Memory B cell (primary cell): ENCODE measurements at places on chromosomes 3 and 15.

GRCh38 chr15:61064651-61065050 is 164.5 kb downstream of the RORA start:
- no peak overlapping the region for H3K4me3 ChIP-seq
- H3K4me1 ChIP-seq: no peaks in the 10 kb centered on the region
- H3K27ac ChIP-seq: no peak overlapping the region
- H3K36me3 ChIP-seq: no peaks in the 10 kb centered on the region
- no peak for DNase-seq

DNA sequence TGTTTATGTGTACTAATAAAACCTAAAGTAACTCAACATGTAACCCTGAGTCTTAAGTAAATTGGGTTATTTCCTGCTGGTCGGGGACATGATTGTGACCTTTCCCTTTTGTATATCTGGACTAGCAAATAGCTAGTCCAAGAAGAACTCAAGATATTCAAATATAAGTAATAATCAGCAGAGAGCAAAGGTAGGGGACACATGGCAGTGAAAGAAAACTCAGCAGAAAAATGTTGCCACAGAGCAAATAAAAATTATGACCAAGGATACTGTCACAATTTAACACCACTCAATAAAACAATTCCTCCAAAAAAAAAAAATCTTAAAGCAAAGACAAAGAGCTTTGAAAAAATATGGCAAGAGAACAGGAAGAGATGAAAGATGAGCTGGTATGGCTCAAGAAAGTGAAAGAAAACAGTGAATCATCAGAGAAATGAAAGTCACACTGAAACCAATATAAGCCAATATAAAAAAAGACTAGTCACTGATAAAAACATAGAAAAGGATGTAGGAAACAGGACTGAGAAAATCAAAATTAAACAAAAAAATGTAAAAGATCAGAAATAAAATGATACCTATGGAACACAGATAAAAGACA is 43.4 kb downstream of the HLTF start:
- no peaks in the 10 kb centered on the region for H3K27me3 ChIP-seq
- H3K27ac ChIP-seq: peak overlapping the region; percentile 3
- no peak overlapping the region for H3K4me3 ChIP-seq
- peaks cover 25% of the 10 kb centered on the region for H3K36me3 ChIP-seq

DNA sequence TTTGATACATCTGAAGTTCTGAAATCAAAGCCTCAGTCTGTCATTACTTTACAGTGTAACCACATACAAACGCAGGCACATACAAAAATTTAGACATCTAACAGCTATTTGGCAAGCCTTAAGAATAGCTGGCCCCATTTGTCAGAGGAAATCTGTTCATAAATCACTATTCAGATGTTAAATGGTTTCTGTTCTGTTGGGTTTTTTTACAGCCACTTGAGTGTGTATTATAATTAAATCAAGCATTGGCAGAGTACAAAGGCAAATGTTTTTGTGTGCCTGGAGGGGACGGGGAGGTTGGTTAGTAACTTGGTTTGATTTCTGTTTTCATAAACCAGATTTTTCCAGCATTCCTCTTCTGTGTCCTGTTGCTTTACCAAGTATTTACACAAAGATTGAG is 24.1 kb downstream of the PIGB start:
- H3K27ac ChIP-seq: no peak overlapping the region
- peaks cover 31% of the 10 kb centered on the region for H3K36me3 ChIP-seq
- no peaks in the 10 kb centered on the region for H3K4me1 ChIP-seq
- H3K27me3 ChIP-seq: no peaks in the 10 kb centered on the region
- H3K4me3 ChIP-seq: no peak overlapping the region
- DNase-seq: no peak

DNA sequence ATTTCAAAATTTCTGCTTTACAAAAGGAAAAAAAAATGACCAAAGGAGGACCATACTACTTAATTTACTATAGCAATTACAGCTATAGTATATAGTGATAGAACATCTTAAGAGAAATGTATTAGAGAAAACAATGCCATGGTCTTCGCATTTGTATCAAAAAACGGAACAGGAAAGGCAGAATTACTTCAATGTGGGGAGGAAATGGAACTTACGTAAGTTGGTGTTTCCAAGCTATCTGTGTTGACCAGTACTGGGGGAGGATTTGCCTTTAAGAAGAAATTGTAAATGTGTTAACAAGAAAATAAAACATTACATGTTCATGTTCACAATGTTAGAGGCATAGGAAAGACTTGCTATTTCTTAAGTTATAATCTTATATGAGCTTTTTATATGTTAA is 119.9 kb upstream of the MELTF start:
- peaks cover 23% of the 10 kb centered on the region for H3K36me3 ChIP-seq
- H3K4me1 ChIP-seq: peaks cover 6% of the 10 kb centered on the region
- no peaks in the 10 kb centered on the region for H3K27me3 ChIP-seq
- no peak overlapping the region for H3K4me3 ChIP-seq
- H3K27ac ChIP-seq: no peak overlapping the region

DNA sequence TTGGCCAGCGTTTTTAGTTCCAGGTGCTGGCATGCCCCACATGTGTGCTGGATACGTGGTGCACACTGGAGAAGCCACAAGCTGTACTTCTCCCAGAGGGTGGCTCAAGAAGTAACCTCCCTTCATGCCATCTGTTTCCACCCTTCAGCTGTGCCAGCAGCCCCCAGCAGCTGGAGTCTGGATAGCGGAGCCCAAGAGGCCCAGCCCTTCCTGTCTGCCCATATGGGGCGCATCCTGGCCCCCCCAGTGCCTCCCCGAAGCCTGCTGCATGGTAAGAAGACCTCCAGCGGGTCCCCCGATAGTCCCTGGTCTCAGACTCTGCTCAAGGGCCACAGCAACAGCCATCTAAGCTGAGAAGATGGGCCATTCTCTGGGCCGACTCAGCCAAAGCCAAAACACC is 5.8 kb upstream of the MANF start:
- H3K4me3 ChIP-seq: no peak overlapping the region
- no peak for DNase-seq
- H3K27ac ChIP-seq: no peak overlapping the region
- H3K27me3 ChIP-seq: peaks cover 11% of the 10 kb centered on the region

DNA sequence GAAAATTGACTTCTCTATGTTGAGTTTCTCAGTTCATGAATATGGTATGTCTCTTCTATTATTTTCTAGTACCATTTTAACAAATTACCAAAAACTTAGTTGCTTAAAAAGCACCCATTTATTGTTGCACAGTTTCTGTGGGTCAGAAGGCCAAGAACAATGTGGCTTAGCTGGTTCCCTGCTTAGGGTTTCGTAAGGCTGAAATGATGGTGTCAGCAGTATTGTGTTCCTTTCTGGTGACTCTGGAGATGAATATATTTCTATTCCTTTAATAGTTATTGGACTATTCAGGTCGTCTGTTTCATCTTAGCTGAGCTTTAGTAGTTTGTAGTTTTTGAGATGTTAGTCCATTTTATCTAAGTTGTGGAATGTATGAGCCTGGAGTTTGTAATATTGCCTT is 44.9 kb downstream of the IL1RAP start:
- H3K27ac ChIP-seq: no peak overlapping the region
- peaks cover 4% of the 10 kb centered on the region for H3K4me1 ChIP-seq
- H3K36me3 ChIP-seq: peaks cover 14% of the 10 kb centered on the region
- DNase-seq: no peak

- H3K27me3 ChIP-seq: peaks cover 25% of the 10 kb centered on the region
- DNase-seq: peak; percentile 83
Observed at GRCh38 chr3:184513276-184514170, 48.1 kb upstream of the EPHB3 start.
